GOT3 (cell line): ENCODE measurements at places on chromosomes 1 and 21.

DNA sequence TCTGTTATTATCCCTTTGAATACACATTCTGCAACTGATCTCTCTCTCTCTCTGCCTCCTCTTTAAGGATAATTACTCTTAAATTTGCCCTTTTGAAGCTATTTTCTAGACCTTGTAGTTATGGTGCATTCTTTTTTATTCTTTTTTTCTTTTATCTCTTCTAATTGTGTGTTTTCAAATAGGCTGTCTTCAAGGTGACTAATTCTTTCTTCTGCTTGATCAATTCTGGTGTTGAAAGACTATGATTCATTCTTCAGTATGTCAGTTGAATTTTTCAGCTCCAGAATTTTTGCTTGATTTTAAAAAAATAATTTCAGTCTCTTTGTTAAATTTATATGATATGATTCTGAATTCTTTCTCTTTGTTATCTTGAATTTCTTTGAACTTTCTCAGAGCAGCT is 95.6 kb upstream of the GPR52 start:
- no peak for DNase-seq

GRCh38 chr1:166032572-166033371 is 134.0 kb downstream of the FAM78B start:
- no peak for DNase-seq

DNA sequence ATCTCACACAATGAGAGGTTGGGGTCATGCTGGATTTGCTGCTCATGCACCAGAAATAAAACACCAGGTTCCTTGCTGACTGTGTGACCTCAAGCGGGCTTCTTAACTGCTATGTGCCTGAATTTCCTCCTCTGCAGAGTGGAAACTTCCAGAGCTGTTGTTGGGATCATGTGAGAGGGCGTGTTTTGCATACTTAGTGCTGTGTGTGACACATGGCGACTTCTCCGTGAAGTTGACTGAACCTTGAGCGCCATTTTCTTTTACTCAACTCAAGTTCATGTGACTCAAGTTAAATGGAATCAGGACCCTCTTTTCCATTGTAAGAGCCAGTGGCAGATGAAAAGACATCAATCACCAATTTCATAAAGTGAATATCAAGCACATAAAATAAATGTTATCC is 224.0 kb downstream of the KIF26B start:
- DNase-seq, result no peak

GRCh38 chr1:101128211-101128727 is 102.7 kb upstream of the DPH5 start:
- DNase-seq, result no peak

DNA sequence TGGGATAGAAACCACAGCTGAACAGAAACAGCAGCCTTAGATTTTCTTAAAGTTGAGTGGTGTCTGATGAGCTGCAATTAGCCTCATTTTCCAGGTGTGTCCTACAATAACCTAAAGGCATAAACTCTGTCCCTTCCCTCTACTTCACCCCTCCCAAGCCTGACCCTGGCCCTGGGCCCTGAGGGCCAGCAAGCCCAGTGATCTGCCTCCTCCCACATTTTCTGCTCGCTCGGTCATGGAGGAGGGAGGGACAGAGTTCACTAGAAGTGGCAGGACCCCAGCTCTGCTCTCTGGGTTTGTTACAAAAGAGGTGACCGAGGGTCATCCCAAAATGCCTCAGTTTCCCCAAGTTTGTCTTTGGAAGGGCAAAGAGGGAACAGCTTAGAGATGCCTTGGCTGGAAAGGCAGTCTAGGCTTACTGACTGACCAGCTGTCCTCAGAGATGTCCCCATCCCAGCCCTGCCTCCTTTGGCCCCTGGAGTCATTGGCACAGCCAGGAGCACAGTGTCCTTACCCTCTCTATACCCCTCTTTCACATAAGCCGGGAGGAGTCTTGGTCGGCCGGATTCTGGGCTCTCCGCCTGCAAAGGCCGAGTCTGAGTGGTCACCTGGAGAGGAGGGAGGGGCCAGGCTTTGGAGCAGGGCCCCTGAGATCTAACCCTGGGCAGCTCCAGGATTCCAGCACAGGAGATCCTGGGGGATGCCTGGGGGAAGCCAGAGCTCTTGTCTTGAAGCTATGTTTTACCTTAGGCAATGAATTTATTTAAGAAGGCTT is 172.7 kb downstream of the PTPRU start:
- no peak for DNase-seq

DNA sequence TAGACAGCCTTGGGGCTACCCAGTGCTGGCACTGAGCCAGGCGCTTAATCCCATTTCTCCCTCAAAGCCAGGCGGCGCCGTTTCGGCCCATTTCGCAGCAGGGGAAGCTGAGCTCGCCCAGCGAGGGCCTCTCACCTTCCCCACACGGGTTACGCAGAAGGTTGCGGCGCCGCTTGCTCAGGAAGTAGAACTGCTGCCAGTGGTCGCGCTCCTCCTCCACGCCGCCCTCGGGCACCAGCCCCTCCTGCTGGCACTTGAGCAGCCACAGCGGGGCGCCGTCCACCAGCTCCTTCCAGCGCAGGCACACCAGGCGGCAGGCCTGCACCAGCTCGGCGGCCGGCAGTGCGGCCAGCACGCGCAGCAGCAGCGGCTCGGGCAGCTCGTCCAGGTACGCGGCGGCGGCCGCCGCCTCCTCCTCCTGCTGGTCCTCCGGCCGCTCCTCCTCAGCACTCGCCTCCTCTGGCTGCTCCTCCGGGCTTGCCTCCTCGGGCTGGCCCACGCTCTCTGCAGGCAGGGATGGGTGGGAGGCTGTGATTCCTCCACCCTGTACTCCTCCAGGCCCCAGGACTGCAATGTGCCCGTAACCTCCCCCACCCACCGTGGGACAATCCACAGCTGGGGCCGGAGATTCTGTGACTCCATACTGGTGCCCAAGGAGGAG is 3.8 kb downstream of the FBXO2 start:
- no peak for DNase-seq

GRCh38 chr1:243585982-243586381 is 264.1 kb downstream of the AKT3 start:
- DNase-seq, result no peak
